ENCODE measurements at places on chromosomes 2 and 18.

- DNase-seq = no peak
Measured at GRCh38 chr18:21702602-21703001, 2.0 kb downstream of the ABHD3 start.

DNA sequence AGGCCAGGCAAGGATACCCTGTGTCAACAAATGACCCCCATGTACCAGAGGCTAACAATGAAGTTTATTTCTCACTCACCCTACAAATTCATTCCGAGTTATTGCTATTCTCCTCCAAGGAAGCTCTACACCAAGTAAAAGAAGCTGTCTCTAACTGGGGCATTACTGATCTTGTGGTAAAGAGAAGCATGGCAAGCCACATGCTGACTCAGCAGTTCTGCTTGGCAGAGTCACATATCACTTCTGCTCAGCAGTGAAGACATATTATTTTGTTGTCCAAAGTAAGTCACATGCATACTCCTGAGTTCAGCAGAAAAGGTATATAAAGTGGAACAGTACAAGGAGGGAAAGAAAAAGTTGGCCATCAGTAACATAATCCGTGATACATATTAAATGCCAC lies 315.8 kb downstream of the GULP1 start:
- no peak for DNase-seq

GRCh38 chr2:192578780-192579179 lies 384.0 kb upstream of the TMEFF2 start:
- DNase-seq = no peak

- no peak for DNase-seq
Measured at GRCh38 chr2:172381275-172382027, 45.9 kb upstream of the ITGA6 start.

GRCh38 chr18:9189491-9189890 lies 52.9 kb downstream of the ANKRD12 start:
- DNase-seq = no peak

GRCh38 chr2:42602876-42603219 lies 34.4 kb downstream of the MTA3 start:
- DNase-seq = no peak

GRCh38 chr18:9587924-9588323 lies 26.4 kb downstream of the PPP4R1 start:
- DNase-seq = no peak

DNA sequence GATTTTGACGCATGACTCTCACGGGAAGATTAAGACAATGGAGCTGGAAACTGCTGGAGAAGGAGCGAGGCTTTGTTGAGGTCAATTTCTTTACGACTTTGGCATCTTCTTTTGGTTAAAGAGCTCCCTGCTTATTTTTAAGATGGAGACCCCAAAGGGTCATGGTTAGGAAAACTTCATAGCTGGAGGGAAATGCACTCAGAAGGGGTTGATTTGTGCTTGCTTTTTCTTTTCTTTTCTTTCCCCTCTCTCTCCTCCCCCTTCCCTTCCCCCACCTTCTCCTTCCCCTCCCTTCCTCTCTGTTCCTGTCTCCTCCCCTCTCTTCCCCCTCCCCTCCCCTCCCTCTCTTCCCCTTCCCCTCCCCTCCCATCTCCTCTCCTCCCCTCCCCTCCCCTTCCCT lies 79.0 kb downstream of the TNP1 start:
- DNase-seq = no peak

- no peak for DNase-seq
Measured at GRCh38 chr18:46275370-46275769, 171.2 kb downstream of the HAUS1 start.

DNA sequence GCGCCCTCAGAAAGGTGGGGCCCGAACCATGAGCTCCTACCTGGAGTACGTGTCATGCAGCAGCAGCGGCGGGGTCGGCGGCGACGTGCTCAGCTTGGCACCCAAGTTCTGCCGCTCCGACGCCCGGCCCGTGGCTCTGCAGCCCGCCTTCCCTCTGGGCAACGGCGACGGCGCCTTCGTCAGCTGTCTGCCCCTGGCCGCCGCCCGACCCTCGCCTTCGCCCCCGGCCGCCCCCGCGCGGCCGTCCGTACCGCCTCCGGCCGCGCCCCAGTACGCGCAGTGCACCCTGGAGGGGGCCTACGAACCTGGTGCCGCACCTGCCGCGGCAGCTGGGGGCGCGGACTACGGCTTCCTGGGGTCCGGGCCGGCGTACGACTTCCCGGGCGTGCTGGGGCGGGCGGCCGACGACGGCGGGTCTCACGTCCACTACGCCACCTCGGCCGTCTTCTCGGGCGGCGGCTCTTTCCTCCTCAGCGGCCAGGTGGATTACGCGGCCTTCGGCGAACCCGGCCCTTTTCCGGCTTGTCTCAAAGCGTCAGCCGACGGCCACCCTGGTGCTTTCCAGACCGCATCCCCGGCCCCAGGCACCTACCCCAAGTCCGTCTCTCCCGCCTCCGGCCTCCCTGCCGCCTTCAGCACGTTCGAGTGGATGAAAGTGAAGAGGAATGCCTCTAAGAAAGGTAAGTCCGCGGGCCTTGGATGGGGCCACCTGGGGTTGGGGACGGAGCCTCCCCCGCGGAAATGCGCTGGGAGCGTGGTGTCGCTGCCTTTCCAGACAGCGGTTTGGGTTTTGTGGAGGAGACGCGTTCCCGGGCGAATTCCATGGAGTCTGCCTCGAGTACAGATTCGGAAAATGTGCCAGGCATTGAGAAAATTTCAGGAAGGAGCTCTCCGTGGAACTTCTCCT lies 559 bp downstream of the HOXD1 start:
- DNase-seq = no peak

DNA sequence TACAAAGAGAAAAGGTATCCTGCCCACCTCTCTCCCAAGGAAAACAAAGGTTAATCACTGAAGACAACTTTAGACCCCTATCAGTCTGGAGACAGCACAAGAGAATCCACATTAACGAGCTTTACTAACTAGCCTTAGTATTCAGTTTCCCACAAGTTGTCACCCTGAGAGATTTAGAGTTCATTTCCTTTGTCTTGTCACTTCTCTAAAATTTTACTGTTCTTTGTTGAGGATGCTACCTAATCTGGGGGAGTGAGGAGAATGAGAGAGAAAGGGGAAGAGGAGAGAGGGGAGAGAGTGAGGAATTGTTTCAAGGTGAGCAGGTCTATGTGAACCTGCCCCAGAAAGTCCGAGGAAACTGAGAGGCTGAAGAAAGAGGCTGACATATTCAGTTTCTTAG lies 28.4 kb downstream of the C2orf76 start:
- no peak for DNase-seq

- no peak for DNase-seq
Measured at GRCh38 chr2:226466589-226466988, 333.0 kb downstream of the IRS1 start.

DNA sequence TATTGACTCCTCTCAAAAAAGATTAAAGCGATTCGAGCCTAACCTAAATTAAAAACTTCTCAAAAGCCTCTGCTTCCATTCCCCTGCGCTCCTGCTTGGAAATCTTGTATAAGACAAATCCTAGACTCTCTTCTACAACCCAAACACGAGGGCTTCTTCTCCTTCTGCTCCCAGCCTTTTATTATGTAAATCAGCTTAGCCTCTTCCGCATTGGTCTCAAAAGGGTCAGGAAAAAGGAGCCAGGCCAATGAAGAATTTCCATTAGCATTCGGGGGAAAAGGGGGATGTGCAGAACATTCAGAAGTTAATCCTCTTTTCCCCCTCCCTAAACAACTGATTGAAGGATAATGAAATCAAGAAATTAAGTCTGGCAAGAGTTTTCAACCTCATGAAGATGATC lies 107.9 kb downstream of the FAM124B start:
- DNase-seq = no peak

GRCh38 chr2:42618972-42619371 lies 50.5 kb downstream of the MTA3 start:
- no peak for DNase-seq

DNA sequence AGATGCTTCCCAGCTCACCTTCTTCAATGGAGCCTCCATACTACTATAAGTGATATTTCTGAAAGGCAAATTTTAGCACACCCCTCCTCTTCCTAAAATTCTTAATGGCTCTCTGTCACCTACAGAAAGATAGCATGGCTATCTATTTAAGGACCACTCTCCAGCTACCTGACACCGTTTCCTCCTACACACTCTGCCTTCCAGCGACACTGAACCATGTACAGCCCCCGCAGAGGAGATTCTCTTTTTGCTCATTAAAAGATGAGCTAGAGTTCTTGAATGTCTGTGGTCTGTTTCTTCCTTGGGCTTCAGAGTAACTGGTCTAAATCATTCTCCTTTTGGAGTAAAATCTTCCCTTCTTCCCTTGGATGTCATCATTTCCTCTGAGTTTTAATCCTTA lies 38.4 kb upstream of the GAREM1 start:
- no peak for DNase-seq

DNA sequence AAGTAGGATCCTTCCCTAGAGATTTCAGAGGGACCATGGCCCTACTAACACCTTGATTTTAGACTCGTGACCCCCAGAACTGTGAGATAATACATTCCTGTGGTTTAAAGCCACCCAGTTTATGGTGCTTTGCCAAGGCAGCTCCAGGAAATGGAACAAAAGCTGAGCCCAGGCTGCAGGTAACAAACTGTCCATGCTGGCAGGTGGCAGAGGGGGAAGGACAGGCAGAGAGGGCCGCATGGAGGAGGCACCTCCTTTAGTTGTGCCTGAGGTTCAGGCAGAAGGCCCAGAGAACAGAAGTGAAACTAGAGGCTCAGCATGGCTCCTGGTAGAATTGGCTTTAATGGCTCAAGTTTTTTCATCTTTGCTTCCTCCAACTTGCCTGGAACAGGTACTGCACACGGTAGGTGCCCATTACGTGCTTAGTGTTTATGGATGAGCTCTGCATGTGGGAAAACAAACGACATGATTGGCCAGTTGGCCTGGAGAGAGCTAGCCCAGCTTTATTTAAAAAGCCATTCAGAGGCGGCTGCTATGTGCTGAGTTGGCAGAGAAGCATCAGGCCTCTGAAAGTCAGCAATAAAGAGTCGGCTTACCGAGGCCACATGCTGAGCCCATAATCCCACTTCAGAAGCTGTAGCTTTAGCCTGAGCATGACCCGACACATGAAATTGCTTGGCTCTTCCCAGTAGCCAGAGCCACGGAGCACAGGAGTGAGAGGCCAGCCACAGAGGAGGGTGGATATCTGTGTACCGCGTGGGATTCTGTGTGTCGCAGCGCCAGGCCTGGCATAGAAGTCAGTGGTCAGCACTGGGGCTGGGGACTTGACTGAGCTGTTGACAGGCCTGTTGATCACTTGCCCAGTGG lies 36.5 kb downstream of the HS1BP3 start:
- no peak for DNase-seq

- DNase-seq = no peak
Measured at GRCh38 chr18:22177327-22177871, 8.0 kb downstream of the GATA6 start.

- DNase-seq = no peak
Measured at GRCh38 chr18:12604445-12605007, 53.4 kb downstream of the SPIRE1 start.

- no peak for DNase-seq
Measured at GRCh38 chr2:175234153-175234552, 52.6 kb upstream of the ATP5MC3 start.

Measured in activated CD4-positive, alpha-beta T cell treated with anti-CD3 and anti-CD28 coated beads, Interleukin-2, amount 10 ng/mL, durations not matched to agents 7 days and 5 days (primary cell).